ENCODE measurements at places on chromosomes 6 and 20. TPM values are rescaled to one million over a fixed set of nuclear protein-coding genes. Genes with fewer than 3 reads are reported as not detected.

Gene GLP1R
- total RNA-seq: 2.1 TPM

Gene TMEM200A
- total RNA-seq: 0.67 TPM

Gene NTSR1
- not detected for total RNA-seq

Gene WFDC6
- not detected for total RNA-seq

Data from activated T-cell treated with anti-CD3 and anti-CD28 coated beads, Interleukin-2, amount 50 U/mL, for 72 hours (primary cell).